ENCODE measurements at places on chromosomes 7 and 10. TPM values are rescaled to one million over a fixed set of nuclear protein-coding genes. Genes with fewer than 3 reads are reported as not detected.
A peak's percentile ranks its signal among the peaks of the same experiment; 100 is the strongest.

DNA sequence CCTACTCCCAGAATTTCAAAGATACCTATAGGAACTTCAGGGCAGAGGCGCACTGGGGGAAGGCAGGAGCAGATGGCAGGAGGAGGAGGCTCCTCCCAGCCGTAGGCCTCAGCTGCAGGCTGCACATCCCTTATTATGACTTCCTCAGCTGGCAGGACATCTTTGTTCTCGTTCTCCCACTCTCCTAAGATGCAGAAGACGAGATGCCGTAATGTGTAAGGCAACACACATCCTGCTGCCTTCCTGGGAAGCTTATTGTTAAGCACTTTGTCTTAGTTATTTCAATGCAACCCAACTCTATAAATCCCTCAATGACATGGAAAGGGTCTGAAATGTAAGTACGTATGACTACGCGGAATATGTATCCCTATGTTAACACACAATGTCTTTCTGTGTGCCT lies 599.8 kb upstream of the MGMT start:
- H3K4me3 ChIP-seq = no peak overlapping the region
- no peaks in the 10 kb centered on the region for H3K27me3 ChIP-seq
- no peaks in the 10 kb centered on the region for H3K4me1 ChIP-seq
- H3K36me3 ChIP-seq = no peaks in the 10 kb centered on the region
- no peak overlapping the region for H3K27ac ChIP-seq

DNA sequence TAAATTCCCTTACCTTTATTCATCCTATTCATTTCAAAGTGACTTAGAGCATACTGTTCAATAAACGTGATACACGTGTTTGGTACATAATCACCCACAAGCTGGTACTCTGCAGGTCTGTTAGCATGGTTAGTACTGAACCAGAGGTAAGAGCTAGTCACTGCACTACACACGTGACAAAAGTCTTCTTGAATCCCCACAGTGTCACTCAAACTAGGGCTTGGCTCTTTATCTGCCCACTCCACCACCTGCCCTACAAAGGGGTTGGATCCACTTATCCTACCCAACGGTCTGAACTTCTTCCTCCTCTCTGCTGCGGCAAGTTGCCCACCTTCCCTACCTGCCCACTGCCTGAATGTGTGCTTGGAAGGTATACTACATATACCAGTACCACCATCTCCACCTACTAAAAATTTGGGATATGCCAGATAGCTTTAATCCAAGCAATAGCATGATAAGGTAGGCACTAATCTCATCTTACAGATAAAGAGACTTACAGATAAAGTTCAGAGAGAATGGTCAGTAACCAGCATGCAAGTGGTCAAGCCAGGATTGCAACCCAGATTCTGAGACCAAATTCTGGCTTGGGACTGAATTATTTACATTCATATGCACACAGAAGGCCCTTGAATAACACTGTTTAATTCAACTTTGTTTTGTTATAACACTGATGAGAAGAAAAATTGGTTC lies 92.2 kb downstream of the SGMS1 start:
- H3K4me3 ChIP-seq = no peak overlapping the region
- H3K36me3 ChIP-seq = no peaks in the 10 kb centered on the region
- DNase-seq = no peak
- H3K27me3 ChIP-seq = no peaks in the 10 kb centered on the region

GRCh38 chr10:72334196-72334824 lies 20.4 kb downstream of the DNAJB12 start:
- peaks cover 77% of the 10 kb centered on the region for H3K4me1 ChIP-seq
- DNase-seq = no peak
- peaks cover 9% of the 10 kb centered on the region for H3K36me3 ChIP-seq
- peak overlapping the region; percentile 14 for H3K4me3 ChIP-seq
- H3K27me3 ChIP-seq = no peaks in the 10 kb centered on the region

DNA sequence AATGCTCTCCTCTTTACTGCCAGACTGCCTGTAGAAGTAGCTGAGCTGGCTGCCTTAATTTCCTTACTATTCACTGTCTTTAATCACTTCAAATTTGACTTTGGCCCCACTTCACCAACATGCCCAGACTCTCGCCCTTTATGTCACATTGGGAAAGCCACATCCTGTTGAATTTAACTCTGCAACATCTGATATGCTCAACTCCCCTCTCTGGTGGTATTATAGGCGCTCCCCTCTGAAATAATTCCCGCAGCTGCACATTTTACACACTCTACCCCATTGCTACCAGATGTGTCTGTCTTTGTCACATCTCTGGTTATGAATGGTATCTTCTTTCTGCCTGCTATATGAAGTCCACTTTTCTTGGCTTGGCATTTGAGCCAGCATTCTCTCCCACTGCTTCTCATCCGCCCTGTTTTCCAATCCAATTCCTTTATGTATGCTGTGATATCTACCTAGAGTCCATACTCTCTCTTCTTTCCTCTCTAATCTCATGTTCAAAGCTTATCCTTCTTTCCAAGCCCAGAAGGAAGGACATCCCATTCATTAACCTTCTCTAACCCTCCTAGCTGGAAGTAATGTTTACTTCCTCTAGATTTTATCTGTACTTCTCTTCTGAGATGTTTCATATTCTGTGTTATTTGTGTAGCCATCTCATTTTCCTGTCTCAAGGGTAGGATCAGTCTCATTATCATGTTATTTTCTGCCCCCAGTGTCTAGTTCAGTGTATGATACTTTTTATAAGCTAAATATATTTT lies 134.5 kb downstream of the ST7 start:
- H3K36me3 ChIP-seq = no peaks in the 10 kb centered on the region
- DNase-seq = peak; percentile 7
- no peak overlapping the region for H3K4me3 ChIP-seq
- H3K27me3 ChIP-seq = no peaks in the 10 kb centered on the region

DNA sequence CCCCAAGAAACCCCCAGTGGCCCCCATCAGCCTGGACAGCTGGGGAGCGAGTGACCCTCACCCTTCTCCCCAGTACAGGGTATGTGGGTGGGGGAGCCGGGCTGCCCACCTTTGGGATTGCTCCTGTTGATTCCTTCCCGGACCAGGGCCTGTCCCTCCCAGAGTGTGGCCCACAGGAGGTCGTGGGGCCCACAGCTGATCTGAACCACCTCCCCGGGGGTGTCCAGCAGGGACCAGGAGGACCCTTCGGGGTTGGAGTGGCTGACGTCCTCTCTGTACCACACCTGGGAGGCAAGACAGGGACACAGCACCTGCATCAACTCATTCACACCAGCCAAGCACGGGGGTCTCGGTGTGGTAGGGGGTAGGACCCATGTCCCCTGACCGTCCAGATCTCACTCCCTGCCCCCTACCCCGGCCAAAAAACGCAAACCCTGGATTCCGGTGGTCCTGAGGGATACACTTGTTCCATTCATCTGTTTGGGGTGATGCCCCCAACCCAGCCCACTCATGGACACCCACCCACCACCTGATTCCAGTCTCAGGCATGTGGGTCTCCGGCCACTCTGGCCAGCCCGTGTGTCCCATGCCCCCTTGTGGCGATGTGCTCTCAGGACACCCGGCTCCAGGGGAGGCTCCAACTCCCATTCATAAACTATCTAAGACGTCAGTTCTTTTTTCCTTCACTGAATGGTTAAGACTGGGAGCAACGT lies 10.9 kb downstream of the TECPR1 start:
- no peak overlapping the region for H3K4me3 ChIP-seq
- H3K27ac ChIP-seq = no peak overlapping the region
- peaks cover 17% of the 10 kb centered on the region for H3K36me3 ChIP-seq
- no peaks in the 10 kb centered on the region for H3K27me3 ChIP-seq
- DNase-seq = no peak

The AUTS2 gene
- total RNA-seq = 5.3 TPM

The NFKB2 gene
- total RNA-seq = 323 TPM

- H3K27ac ChIP-seq = no peak overlapping the region
- no peak overlapping the region for H3K4me3 ChIP-seq
- H3K36me3 ChIP-seq = no peaks in the 10 kb centered on the region
- peaks cover 56% of the 10 kb centered on the region for H3K4me1 ChIP-seq
- DNase-seq = no peak
Measured at GRCh38 chr7:3103614-3104398, 60.1 kb upstream of the CARD11 start.

The ZNF680 gene
- 11.1 TPM for total RNA-seq

- H3K4me1 ChIP-seq = peaks cover 24% of the 10 kb centered on the region
- no peak for DNase-seq
- H3K36me3 ChIP-seq = peaks cover 14% of the 10 kb centered on the region
- no peak overlapping the region for H3K27ac ChIP-seq
- no peaks in the 10 kb centered on the region for H3K27me3 ChIP-seq
- H3K4me3 ChIP-seq = no peak overlapping the region
Measured at GRCh38 chr7:55500117-55500756, 72.1 kb downstream of the VOPP1 start.

DNA sequence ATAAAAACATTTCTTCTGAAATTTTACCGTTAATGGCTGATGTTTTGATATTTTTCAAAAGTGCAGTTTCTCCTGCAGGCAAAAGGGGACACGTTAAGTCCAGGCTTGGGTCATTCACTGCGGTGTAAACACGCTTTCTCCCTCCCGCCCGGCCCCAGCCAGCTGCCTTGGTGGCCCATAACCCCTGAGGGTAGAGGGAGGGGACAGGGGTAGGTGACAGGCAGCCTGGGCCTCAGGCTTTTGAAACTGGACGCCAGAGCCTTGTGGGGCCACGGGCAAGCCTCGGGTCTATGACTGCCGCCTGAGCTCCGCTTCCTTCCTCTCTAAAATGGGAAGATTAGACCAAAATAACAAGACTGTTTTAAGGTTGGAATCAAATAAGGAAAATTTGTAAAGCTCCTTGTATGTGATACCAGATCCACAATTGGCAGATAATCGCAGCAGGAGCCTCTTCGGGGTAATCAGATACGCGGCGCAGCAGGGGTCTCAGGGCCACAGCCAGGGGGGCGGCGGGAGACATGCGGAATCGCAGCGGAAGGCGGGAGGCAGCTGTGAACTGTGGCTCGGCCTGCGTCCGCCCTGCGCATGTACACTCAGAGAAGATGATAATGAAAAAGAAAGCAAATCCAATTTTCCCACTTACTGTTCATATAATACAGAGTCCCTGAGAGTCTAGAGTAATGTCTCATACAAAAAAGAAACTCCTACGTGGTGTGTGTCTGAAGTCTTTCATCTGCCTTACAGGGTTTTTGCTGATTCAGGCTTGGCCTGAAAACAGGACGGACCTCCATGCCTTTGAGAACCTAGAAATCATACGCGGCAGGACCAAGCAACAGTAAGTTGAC lies 138.3 kb downstream of the EGFR start:
- H3K4me3 ChIP-seq = no peak overlapping the region
- no peak for DNase-seq
- no peaks in the 10 kb centered on the region for H3K4me1 ChIP-seq
- H3K27ac ChIP-seq = no peak overlapping the region

The WDR86 gene
- total RNA-seq = 0.59 TPM

DNA sequence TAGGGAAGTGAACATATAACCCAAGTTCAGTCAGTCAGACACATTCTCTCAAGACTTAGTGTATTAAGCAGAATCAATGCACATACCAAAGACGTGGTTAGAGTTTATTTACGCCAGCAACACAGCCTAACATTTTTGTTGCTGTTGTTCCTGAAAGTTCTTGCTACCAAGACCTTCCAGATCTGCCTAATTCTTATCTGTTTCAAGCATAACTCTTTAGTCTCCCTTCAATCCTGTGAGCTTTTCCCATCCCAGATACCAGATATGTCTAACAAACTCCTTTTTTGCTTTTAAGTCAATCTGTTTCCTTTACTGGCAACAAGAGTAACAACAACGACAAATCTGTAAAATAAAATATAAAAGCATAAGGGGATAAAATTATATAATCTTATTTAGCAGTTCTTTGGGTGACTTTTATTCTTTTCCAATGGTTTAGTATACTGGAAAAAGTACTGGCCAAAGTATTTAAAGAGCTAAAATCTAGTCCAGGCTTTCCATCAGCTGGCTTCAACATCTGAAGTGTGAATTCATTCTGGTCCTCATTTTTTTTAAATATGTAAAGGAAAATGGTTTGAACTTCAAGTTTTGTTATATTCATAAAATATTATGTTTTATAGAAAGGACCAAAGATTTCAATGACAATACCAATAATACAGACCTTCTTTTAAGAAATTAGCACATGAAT lies 193.8 kb downstream of the IMMP2L start:
- H3K27ac ChIP-seq = no peak overlapping the region
- H3K4me1 ChIP-seq = no peaks in the 10 kb centered on the region
- no peaks in the 10 kb centered on the region for H3K36me3 ChIP-seq
- no peak overlapping the region for H3K4me3 ChIP-seq
- DNase-seq = no peak

DNA sequence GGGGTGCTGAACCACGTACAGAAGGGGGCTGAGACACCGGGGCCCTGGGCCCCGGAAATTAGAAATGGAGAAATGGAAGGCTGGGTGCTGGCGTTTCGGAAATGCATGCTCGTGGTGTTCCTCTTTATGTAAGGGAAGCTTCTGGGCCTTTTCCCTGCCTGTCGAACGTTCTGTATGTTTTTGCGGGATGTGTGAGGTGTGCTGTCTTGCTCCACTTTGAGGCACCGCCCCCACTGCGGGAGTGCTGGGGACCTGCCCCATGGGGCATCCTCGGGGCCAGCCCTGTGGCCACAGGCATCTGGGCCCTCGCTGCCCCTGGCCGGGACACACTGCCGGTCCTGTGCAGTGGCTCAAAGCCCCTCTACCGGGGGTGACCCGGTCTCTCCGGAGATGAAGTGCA lies 1.7 kb upstream of the VENTX start:
- no peaks in the 10 kb centered on the region for H3K36me3 ChIP-seq
- H3K4me1 ChIP-seq = peaks cover 2% of the 10 kb centered on the region
- H3K4me3 ChIP-seq = no peak overlapping the region
- H3K27ac ChIP-seq = no peak overlapping the region

The CHN2 gene
- 4.1 TPM for total RNA-seq

The LRRD1 gene
- total RNA-seq = not detected

The RELN gene
- total RNA-seq = not detected

- no peaks in the 10 kb centered on the region for H3K4me1 ChIP-seq
- no peak overlapping the region for H3K27ac ChIP-seq
- no peak overlapping the region for H3K4me3 ChIP-seq
Measured at GRCh38 chr10:122044713-122045112, 55.8 kb downstream of the TACC2 start.

DNA sequence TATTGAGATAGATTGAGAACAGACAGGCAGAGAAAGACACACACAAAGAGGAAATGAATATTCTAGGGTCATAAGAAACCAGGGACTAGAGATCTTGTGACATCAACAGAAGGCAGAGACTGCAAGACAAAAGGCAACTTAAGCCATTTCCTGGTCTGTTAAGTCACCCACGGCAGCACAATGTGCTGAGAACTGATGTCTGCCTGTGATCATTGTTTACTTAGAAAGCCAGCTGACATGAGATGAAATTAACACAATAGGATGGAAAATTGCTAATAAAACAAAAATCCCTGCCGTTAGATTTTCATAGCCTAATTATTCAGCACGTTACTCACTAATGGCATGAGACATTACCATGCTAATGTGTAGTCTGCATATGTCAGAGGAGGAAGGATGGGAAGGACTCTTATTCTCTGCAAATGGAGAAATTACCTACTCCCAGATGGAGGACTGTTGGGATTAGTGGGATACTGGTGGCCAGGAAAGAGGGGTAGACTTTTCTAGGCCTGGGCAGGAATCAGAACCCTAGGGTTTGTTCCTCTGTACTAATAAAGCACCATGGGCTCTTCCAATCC lies 191.3 kb upstream of the PODXL start:
- H3K27ac ChIP-seq = no peak overlapping the region
- H3K4me1 ChIP-seq = no peaks in the 10 kb centered on the region
- H3K4me3 ChIP-seq = no peak overlapping the region
- H3K36me3 ChIP-seq = no peaks in the 10 kb centered on the region
- DNase-seq = no peak
